Activated CD8-positive, alpha-beta memory T cell treated with anti-CD3 and anti-CD28 coated beads for 1 hour (primary cell): ENCODE measurements at places on chromosomes 5 and 9.

- no peak for DNase-seq
Observed at GRCh38 chr9:91027005-91027404, 225.4 kb downstream of the SYK start.

GRCh38 chr5:152058267-152058666, 133.6 kb upstream of the GLRA1 start:
- no peak for DNase-seq

DNA sequence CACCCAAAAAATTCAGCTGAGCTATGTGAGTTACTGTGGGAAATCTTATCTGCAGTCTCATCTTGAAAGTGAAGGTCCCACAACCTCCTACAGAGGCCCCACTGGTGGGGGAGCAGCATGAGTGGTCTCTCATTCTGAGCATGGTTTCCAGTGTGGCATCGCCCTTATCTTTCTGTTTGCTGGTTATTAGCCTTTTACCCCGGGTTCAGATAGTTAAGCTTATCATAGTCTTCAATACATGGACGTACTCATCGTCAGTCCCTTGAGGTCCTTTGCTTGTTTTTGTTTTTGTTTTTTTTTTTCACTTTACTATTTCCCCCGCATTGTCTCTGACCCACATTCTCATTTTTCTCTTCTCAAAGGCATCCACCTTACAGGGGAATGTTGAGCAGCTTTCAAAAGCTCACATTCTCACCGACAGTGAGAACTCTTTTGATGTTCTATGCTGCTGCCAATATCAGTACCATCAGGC, 7.7 kb upstream of the HAVCR2 start:
- no peak for DNase-seq

GRCh38 chr9:24624481-24624880, 78.8 kb upstream of the IZUMO3 start:
- no peak for DNase-seq

- no peak for DNase-seq
Observed at GRCh38 chr5:127040796-127041520, 10.6 kb upstream of the MARCHF3 start.

GRCh38 chr5:83220331-83220730, 143.0 kb downstream of the XRCC4 start:
- DNase-seq = no peak

DNA sequence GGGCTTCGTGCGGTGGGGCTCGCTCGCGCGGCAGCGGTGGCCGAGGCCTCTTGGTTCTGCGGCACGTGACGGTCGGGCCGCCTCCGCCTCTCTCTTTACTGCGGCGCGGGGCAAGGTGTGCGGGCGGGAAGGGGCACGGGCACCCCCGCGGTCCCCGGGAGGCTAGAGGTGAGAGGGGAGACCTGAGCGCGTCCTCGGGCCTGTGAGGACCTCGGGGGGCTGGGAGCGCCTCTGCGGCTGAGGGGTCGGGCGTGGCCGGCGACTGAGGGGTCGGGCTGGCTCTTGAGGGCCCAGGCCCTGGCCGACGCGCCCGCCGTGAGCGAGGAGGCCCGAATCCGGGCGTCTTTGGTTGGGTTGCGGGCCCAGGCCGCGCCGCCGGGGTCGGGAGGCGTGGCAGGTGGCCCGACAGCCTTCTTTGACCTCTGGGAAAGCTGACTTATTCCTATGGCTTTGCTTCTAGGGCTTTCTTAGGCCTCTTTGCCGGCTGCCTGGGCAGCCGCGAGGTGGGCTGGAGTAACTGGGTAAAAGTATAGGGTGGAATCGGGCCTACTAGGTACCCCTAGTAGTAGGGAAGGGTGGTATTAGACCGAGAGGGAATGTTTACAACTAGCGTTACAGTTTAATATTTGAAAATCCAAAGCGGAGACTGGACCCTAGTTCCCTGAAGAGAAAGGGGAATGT, at the start of gene CANX:
TSS of gene CANX (plus strand) at position 33 of the 681 bp plus-strand sequence. CDS start 6,715 bp downstream, outside the sequence.
- no peak for DNase-seq

- no peak for DNase-seq
Observed at GRCh38 chr5:5288201-5288600, 134.3 kb upstream of the ICE1 start.
